ENCODE measurements at places on chromosomes 4 and X.

DNA sequence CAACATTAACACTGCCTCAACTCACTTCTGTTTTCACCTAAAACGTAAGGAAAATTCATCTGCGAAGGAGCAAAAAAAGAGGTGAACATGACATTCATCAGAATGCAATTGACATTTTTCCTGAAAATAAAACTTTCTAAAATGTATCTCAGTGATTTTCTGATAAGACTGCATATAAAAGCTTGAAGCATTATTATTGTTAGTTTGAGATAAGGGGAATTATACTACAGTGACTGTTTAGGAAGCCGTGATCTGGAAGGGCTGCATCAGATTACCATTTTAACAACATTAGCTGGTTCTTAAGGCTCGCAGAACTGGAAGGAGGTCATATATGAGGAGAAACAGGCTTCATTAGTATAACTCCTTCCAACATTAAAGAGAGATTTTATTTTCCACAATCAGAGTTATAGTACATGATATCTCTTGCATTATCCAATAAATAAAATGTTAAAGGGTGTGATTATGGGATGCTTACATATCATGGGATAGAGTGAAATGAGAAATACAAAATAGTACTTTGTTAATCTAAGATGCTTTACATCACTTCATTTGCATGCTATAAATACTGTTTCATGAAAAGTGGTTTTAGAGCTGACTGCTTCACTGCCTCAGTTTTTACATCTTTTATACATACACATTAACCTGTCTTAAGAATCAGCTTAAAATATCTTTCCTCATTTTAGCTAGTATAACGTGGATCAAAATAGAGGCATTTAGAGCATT lies 1820.1 kb upstream of the TENM3 start:
- no peak for DNase-seq

DNA sequence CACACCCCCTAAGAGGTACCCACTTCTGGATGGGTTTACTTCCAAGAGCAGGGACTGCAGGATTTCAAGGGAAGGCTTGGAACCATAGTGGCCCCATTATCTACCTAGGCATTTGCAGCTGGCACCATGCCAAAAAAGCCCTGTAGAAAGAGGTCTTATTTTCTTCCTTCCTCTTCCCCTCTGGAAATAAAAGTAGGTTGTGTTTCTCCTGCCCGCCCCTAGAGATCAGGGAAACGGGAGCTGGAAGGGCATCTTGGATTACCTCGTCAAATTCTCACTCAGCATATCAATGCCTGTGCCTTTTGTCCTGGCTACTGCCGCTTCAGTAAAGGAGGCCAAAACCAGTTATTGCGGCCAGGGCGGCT lies 1.6 kb downstream of the SCD5 start:
- no peak for DNase-seq

DNA sequence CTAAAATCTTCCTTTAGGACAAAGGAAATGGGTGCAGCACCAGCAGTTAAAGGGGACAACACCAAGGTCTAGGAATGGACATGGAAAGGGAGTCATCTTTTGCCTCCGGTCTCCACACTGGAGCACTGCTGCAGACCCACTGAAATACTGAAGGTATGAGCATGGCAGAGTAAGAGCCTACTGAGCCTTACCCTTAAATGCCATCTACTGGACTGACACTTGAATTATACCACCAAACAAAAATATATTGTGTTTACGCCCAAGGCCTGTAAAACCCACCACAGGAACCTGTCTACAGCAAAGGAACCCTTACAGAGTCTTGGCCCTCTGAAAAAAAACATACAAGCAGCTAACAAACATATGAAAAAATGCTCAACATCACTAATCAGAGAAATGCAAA lies 443.4 kb downstream of the CCSER1 start:
- DNase-seq, result no peak

- DNase-seq, result no peak
These were observed 63.5 kb downstream of the UCHL1 start for GRCh38 chr4:41320278-41320677.

- no peak for DNase-seq
These were observed 14.6 kb upstream of the MED28 start for GRCh38 chr4:17599826-17600225.

DNA sequence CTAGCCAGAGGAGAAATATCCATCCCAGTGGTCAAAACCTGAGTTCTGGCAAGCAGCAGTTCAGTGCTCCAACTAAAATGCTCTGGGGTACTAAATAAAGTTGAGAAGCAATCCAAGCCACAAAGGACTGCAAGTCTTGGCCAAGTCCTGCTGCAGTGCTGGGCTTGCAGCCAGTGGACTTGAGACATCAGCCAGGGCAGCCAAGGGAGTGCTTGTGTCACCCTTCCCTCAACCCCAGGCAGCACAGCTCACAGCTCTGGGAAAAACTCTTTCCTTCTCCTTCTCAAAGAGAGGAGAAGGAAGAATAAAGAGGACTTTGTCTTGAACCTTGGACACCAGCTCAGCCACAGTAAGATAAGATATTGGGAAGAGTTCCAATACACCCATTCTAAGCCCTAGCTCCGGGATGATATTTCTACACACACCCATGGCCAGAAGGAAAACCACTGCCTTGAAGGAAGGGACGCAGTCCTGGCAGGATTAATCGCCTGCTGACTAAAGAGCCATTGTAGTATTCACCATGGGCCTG lies 99.8 kb downstream of the PTCHD1 start:
- DNase-seq, result no peak

- no peak for DNase-seq
These were observed 83.1 kb downstream of the PRDM5 start for GRCh38 chr4:120839334-120839973.

GRCh38 chrX:96703816-96704215 lies 19.2 kb downstream of the DIAPH2 start:
- no peak for DNase-seq

DNA sequence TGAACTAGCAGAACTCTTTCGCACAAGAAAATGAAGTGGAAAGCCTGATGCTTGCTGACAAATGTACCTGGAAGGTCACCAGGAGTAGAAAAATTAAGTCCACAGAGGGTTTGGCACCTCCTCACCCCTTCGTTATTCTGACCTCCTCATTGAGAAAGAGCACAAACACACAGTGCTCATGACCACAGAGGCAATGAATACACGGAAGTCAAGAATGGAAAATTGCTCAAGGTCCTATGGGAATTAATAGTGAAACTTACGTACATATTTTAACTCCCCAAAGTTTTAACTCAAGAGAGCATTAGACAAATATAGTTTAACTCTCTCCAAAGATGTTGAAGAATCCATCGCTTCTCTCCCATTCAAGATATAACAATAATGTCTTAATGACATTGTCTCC lies 83.6 kb upstream of the CAMK2D start:
- DNase-seq, result no peak

- no peak for DNase-seq
These were observed 230.1 kb downstream of the SHROOM3 start for GRCh38 chr4:76665153-76665552.

- peak; percentile 58 for DNase-seq
These were observed 33.4 kb upstream of the SRD5A3 start for GRCh38 chr4:55312489-55313101.

GRCh38 chr4:152903658-152904057 lies 32.5 kb upstream of the FHDC1 start:
- DNase-seq, result no peak

DNA sequence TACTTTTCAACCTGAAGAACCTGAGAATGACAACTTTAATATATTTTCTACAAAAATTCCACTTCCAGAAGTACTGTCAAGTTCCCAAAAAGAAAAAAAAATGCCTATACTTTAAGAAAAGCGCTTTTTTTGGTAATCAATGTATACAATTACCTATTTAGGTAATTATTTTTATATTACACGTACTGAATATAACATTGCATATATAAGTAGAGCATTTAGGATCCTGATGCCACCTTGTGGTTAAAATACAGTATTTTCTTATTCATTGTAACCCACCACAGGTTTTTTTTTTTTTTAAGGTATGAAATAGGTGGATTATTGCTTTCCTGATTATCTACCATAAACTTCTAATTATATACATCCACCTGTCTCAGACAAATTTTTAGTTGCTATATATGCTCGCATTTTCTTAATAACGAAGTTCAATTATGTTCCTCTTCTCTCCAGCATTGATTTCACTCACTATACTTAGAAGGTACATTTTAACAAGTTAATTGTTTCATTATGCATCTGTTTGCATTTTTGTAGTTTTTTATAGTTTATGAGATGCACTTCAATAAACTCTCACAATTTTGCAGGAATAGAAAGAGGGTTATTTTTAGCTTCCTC lies 5.2 kb downstream of the MAP9 start:
- DNase-seq, result no peak

DNA sequence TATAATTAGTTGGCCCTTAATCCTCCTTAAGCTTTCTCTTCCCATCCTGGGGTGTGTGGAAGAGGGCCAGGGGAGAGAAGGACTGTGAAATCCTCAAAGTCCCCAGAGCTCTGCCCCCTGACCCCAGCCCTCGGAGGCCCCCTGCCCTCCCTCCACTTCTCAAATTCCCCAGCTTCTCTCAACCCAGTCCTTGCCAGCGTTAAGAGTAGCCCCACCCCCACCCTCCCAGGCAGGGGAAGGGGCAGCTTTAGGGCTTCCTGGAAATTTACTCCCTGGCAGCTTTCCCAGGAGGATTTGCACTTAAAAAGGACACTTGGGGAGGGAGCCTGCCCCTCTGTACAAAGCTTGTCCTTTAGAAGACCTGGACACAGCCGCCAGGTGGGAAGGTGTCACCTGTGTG lies 11.8 kb upstream of the CD40LG start:
- DNase-seq, result no peak

DNA sequence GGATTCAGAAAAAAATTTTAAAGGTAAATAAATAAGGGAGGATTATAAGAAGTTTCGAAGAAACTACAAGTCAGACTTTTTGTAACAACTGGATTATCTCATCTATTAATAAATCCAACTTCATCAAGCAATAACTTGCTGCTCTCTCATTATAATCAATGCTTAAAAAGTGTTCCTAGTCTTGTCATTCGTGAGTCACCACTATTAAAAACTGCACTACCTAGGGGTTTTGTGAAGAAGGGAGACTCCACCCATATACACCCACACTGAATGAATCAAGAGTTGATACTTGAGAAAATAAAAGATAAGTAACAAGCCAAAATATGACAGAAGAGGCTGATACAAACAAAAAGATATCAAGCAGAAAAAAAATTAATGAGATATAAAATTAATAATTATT lies 360.5 kb downstream of the ZNF674 start:
- no peak for DNase-seq

GRCh38 chr4:91485415-91485814 lies 818.4 kb upstream of the GRID2 start:
- DNase-seq, result no peak

GRCh38 chr4:175504318-175504717 lies 307.7 kb downstream of the GPM6A start:
- DNase-seq, result no peak

- DNase-seq, result no peak
These were observed 119.2 kb downstream of the RAPGEF2 start for GRCh38 chr4:159222043-159222552.

Data from inflammatory macrophage treated with lipopolysaccharide for 1 hour (primary cell).